HuH-7.5 (cell line): ENCODE measurements at places on chromosomes 5 and 9.

DNA sequence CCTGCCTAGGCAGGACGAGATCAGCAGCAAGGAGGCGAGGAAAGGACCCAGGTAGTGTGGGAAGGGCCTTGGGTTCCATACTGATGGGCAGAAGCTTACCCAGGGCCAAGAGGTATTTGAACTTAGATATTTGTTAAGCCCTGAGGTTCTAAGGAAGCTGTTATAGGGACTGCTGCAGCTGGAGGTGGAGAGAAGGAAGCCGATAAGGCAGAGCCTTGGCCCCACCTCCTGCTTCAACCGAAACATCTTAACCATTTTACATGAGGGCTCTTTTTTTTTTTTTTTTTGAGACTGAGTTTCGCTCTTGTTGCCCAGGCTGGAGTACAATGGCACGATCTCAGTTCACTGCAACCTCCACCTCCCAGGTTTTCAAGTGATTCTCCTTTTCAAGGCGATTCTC lies 8.6 kb upstream of the AQP3 start:
- no peak for DNase-seq

GRCh38 chr5:1840741-1841521 lies 39.7 kb downstream of the NDUFS6 start:
- DNase-seq: no peak

DNA sequence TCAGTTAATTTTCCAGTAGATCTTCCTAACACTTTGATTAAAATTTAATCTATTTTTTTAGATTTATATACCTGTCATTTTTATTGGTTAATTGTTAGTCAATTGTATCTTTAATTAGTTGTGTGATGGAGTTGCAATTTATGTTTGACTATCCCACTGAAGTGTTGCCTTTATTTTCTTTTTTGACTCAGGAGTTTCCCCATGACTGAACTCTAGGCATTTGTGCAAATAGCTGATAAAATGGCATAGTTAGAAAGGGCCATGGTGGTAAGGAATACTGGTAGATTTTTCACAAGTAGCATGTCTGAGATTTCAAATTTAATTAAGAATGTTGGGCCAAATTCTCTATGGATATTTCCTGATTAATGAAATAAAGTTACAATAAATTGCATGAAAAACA lies 273.1 kb upstream of the DAB2 start:
- DNase-seq: no peak

DNA sequence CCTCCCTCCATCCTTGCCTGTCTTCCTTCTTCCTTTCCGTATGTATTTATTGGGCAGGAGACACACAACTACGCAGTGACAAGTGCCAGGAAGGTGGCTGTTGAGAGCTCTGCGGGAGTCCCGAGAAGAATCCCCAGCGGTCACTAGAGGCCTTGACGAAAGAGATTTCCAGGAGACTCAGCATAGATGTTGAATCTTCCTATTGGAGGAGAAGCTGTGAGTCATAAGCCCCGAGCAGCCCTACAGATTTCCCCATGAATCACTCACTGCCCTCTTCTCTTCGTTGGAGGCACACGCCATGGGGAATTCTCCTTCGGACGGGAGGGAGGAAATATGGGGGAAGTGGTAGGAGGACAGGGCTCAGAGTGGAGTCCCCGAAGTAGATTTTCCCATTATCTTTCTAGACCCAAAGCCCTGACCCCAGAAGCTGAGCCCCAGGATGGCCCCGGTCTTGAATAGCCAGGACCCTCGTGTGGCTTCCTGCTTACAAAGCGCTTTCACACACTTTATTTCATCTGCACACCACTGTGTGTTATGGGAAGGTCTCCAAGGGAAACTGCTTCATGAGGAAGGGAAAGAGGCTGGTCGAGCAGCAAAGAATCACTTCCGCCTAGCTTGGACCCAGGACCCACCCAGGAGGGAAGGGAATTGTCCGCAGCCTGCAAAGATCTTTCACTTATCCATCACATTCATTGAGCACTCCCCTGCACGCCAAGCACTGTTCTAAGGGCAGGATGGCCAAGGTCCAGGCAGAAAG lies 12.7 kb downstream of the DUSP1 start:
- no peak for DNase-seq

DNA sequence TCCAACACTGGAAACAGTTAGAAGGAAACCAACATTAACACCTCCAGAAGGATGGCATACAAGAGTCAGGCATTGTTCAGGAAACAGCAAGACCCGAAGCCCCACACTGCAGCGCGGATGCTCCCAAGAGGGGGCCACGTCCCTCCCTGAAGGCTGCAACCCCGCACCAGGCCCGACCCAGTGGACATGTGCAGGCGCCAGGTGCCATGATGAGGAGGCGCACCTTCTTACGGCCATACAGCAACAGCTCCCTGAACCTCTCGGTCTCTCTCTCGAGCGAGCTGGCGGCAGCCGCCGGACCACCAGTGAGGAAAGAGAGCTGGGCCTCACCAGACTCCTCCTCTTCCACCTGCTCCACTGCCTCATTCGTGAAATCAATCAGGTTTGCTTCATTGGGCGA lies 20.2 kb downstream of the SEC16A start:
- DNase-seq: no peak

GRCh38 chr5:125503946-125504345 lies 757.5 kb upstream of the ZNF608 start:
- no peak for DNase-seq
